ENCODE measurements at places on chromosomes 5 and 9.

GRCh38 chr5:114782869-114783268 is 386.8 kb downstream of the TRIM36 start:
- no peak for DNase-seq

DNA sequence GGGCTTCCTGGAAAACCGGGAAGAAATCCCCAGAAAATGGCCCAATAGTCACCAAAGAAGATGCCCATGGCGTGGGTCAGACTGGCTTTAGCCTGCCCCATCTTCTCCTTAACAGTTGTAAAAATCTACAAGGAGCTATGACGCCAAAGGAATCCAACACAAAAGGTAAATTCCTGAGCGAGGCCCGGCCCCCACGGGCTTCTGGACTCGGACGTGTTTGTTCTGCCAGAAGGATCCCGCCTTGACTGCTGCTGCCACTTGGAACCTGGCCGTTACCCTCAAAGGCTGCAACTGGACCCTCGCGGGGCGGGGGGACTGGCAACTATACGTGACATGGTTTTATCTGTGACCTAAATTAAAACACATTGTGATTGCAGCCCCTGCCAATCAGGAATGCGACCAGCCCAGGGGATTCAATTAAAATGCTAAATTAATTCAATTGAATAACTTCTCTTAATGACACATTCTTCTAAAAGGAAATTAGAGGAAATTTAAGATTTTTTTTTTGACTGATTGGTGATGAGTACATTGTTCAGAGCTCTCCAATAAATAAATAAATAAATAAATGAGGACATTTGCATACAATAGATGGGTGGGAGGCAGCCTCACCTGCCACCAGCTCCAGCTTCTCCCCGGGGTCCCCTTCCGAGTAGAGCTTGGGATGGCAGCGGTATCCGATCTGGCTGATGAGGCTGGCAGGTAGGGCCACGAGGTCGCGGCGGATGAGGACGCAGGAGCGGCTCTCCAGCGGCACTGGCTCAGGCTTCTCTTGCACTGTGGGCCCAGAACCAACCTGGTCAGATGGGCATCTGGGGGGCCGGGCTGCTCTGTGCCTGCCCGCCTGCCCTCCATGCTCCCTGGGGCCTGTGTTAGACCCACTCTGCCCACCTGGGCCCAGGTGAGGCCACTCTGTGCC is 54.7 kb upstream of the UBAC1 start:
- no peak for DNase-seq

DNA sequence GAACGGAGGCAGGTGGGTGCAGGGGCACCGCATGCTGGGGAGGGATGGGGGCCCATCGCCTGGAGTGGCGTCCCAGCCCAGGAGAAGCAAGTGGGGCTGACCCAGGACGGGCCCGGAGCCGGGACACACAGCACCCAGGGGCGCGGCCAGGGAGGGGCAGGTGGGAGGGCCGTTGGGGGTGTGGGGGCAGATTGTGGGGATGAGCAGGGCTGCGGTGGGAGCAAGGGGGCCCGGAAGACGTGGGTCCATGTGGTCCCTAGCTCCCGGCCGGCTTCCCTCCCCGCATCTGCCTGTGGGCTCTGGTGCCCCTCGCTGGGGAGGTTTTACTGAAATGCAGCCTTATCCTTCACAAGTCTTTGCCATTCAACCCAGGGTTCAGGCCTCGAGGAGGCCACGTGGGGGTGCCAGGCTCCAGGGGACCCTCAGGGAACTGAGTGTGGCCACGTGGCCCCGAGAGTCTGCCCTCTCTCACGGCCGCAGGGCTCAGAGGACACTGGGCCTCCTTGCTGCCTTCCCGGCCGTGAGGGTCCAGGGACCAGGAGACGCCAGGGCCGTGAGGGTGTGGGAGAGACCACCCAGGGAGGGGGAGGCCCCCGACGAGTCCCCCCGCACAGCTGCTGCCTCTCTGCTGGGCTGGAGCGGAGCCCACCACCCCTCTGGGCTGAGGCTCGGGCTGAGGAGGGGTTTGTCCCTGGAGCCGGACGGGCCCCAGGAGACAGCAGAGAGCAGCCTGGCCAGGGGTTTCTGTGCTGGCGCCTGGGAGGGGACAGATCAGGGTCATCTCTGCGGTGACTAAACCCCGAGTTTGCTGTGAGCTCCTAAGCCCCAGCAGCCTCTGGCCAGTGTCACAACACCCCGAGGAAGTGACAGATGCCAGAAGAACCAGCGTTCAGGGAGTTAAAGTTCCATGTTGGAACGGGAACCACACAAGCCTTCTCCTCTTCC is 35.2 kb downstream of the SLC9A3 start:
- no peak for DNase-seq

GRCh38 chr5:138336952-138337684 is 948 bp upstream of the FAM53C start:
- DNase-seq = no peak

DNA sequence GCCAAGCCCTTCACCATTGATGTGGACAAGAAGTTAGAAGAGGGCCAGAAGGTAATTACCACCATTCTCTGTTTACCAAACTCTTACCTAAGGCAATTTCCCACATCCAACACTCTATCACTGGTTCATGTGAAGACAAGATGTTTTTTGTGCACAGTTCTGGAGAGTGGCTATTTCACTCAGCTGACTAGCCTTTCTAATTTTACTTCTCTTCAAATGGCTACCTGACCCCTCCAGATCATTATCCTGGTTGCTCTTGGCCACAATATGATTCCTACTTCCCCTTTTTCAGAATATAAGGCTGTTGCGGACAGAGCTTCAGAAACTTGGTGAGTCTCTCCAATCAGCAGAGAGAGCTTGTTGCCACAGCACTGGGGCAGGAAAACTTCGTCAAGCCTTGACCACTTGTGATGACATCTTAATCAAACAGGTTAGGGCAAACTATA is 7.1 kb downstream of the KIF20A start:
- DNase-seq = no peak

DNA sequence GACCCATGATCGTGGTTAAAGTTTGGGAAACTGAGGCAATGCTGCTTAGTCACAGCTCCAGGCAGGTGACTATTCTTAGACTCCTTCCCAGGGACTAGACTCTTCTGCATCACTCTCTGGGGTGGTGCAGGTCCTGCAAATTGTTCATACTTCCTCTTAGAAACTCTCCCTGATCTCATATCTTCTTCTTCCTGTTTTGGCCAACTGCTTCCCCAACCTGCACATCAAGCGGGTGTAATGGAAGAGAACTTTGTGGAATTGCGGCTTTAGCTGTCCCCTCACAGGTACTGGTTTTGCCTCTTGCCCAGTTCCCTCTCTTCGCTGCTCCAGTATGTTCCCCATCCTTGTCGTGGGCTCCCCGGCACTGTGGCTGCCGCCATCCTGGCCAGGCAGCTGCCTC is 111.5 kb upstream of the CTSL start:
- no peak for DNase-seq

DNA sequence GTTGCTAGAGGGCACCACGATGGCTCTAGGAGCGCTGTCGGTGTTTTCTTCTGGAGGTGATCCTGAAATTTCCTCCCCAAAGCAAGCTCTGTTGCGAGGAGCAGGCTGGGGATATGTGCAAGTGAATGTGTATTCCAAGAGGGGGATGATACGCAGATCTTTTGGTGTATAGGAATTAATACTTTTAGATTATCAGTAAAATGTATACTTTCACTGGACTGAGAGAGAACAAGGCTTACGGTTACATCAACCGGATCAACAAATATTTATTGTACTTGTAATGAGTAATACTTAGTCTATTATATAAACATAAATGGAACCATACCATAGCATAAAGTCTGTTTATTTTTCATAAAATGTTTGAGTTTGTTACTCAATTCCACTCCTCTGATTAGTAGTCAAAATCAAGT is 632 bp upstream of the PRKAA1 start:
- no peak for DNase-seq

GRCh38 chr5:74122979-74123590 is 497.1 kb downstream of the ARHGEF28 start:
- DNase-seq = no peak

DNA sequence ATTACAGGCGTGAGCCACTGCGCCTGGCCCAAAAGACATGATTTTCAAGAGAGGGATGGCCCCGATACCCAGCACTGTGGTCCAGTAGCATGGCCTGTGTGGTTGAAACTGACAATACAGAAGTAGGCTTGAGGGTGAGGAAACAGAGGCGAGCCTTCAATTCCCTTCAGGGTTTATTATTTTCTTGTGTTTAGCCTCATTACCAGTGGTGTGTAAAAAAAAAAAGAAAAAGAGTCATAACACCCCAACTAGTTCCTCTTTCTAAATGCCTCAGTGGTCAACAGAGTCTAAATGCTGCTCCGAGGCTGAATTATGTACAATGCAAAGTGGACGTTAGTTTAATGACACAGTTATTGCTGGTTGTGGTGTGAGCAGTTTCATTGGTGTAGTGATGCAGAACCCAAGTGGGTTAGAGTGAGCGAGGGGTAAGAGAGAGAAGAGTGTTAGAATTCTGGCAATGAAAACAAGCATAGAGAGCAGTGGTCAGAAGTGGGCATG is 58.8 kb downstream of the SNX30 start:
- DNase-seq = no peak

GRCh38 chr5:131104169-131104808 is 60.8 kb downstream of the HINT1 start:
- DNase-seq = no peak

DNA sequence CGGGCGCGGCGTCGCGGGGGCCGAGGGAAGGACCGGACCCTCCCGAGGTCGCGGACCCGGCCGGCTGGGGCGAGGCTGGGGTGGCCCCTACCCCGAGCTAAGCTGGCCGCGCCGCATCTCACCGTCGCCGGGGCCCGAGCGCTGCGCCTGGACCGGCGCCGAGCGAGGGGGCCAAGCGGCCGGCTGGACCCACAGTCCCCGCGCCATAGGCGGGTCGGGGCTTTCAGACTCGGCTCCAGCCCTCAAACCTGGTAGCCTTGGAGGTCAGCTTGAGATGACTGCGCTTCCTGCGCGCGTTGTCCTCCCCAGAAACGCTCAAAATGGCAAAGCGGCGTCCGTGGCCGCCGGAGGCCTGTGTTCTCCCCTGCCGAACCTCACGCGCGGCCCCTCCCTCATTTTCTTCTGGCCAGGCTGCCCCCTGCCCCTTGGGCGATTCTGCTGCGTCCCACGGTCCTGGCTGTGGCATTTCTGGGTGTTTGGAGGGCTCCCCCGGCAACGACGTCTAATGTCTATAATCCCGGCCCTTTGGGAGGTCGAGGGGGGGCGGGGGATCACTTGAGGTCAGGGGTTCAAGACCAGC is 8.7 kb upstream of the GRIN1 start:
- no peak for DNase-seq

DNA sequence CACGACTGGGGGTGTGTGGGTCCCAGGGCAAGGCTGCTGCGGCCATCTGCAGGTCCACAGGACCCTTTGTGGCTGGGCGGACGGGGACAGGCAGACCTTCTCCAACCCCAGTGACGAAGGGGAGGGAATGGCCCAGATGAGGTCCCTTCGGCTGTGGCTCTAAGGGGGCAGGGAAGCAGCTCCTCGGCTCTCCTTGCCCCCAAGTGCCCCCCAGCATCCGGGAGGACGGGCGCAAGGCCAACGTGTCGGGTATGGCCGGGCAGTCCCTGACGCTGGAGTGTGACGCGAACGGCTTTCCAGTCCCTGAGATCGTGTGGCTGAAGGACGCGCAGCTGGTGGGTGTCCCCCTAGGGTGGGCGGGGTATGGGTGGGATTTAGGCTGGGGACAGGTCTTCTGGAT is 82.8 kb downstream of the HMCN2 start:
- DNase-seq = no peak

DNA sequence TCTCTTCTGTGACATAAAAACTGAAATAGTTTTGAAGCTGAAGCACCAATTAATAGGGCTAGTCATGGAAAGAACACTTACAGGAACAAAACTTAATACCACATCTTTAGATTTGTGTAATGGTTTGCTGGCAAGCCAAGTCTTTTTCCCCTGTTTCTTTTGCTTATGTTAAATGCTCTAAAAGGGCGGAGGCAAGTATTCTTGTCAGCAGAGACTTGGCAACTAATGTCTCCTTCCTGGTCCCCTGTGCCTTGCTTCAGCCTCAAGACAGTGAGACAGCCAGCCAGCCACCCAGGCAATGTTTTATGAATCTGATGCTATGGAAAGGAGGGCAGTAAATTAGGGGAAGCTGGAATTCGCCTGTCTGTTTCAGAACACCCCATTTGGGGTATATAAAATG is 45.7 kb downstream of the PRRC1 start:
- no peak for DNase-seq

DNA sequence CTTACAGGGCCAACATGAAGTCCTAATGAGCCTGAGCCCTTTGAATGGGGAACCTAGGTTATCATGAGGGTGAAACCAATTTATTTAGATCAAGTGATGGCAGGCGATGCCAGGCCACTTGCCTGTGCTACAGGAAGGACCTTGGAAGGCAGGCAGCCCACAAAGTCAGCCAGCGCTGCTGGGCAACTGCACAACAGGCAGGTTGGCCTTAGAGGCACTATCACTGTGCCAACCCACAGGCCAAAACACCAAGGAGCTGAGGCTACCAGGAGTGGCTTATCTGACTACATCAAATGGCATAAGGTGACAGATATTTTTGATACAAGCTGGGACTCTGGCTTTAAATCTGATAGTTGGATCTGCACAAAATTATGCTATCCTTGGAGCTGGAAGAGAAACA is 319.1 kb downstream of the NTRK2 start:
- no peak for DNase-seq

DNA sequence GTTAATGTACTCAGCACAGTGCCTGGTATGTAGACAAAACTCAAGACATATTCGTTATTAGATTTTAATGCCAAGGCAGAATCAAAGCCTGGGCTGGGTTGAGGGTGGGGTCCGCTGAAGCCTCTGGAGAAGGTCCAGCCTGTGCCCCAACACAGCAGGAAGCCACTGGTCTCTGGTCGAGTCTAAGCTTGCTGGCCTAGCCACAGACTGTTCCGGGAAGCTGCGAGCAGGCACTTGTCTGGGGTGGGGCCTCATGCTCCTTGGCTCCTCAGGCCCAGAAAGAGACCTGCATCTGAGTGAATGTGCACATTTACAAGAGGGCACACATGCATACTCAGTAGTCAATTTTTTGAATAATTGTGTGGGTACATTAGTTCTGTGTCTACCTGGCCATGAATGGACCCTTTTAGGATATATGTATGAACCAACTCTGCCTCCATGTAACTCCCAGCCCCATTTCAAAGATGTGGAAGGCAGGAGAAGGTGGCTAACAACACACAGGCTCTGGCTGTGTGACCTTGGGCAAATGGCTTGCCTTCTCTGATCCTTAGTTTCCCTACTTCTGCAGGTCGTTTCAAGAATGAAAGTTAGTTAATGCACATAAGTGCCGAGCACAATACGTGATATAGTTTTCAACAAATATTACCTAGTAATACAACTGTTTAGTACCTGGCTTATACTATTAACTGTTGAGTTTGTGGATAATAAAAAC is 18.3 kb downstream of the FAT2 start:
- DNase-seq = no peak

DNA sequence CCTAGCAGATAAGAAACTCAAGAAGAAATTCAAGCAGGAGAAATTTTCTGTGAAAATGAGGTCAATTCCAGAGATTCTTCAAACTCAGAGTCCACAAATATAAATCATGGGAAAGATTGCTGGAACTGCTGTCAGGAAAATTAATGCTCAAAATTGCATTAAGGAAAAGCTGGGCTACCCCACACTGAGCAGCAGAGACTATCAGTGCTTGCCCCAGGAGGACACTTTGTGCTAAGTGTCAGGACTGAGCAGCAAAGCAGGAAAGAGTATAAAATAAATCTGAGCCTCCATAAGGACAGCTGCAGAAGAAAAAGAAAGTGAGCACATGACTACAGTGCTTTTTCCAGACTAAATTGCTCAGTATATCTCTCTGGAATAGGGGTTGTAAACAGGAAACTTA is 81.6 kb downstream of the RGS7BP start:
- DNase-seq = no peak

All from activated CD4-positive, alpha-beta T cell treated with anti-CD3 and anti-CD28 coated beads, Interleukin-2, Interleukin-4, amounts not matched to agents 100 ng/mL and 50 ng/mL, durations not matched to agents 16 hours and 8 hours (primary cell).